ENCODE measurements at places on chromosomes 11 and 22.

GRCh38 chr11:92475316-92475715 lies 250.7 kb downstream of the FAT3 start:
- DNase-seq: no peak

DNA sequence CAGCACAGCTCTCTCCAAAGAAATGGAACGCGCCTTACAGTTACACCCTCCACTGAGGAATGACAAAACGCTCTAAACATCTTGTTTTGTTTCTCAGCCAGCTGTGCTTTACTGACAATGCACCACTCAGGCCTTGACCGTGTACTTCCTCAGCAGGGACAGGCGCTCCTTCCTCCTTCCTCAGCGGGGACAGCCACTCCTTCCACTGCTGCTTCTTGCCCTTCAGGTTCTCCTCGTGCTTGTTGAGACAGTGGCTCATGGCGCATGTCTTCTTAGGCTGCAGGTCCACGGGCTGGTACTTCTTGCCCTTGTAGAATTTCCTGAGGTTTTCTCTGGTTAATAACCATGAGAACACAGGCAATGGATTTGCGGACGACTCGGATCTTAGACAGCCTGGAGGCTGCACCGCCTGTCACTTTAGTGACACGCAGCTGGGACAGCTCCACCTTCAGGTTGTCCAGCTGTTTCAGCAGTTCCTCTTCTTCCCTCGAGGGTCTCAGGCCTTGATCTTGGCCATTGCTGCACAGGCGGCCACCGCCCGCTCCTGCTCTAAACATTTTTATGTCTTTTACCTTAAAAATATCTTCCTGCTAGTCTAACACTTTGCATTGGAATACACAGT lies 613.8 kb downstream of the BRD1 start:
- DNase-seq: no peak

DNA sequence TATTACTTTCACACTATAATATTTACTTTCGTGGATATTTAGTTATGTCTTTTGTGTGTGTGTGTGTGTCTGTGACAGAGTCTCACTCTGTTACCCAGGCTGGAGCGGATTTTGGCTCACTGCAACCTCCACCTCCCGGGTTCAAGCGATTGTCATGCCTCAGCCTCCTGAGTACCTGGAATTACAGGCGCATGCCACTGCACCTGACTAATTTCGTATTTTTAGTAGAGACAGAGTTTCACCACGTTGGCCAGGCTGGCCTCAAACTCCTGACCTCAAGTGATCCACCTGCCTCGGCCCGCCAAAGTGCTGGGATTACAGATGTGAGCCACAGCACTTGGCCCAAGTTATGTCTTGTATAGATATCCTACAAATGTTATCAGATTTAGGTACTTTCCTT lies 9.9 kb downstream of the PISD start:
- DNase-seq: no peak

DNA sequence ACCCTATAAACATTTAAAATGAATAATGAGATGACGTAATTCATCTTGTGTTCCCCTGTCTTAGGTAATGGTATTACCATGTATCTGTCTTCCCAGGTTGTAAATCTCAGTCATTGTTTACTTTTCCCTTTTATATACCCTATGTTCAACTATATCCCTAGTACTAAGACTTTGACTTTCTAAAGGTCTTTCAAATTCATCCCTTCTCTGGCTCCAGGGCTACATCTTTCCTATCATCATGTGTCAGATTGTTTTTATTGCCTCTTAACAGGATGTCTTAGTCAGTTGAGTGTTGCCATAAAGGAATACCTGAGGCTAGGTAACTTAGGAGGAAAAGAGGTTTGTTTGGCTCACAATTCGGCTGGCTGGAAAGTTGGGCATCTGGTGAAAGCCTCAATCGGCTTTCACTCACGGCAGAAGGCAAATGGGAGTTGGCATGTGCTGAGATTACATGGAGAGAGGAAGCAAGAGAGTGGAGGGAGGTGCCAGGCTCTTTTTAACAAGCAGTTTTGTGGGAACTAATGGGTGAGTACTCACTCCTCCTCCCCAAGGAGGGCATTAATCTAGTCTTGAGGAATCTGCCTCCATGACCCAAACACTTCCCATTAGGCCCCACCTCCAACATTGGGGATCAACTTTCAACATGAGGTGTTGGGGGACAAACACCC lies 11.6 kb upstream of the DLAT start:
- no peak for DNase-seq

- DNase-seq: no peak
Observed at GRCh38 chr11:34105957-34106504, 602 bp downstream of the NAT10 start.

DNA sequence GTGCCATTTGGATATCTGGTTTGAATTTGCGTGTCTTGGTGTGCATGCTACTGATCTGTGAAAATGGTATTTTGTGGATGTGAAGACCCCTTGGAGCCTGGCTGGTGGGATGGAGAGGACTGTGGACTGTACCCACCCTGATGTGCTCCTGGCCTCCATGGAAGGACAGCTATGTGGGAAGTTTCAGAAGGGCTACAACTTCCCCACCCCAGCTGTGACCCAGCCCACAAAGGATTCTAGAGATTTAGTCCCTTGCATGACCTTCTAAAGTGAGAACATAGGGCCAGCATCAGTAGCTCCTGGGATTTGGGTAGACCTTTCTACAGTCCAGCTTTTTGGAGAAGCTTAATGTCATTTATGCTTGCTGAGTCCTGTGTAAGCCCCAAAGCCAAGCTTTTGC lies 173.4 kb downstream of the BCR start:
- DNase-seq: no peak

- DNase-seq: no peak
Observed at GRCh38 chr22:49770547-49771265, 57.0 kb downstream of the BRD1 start.

DNA sequence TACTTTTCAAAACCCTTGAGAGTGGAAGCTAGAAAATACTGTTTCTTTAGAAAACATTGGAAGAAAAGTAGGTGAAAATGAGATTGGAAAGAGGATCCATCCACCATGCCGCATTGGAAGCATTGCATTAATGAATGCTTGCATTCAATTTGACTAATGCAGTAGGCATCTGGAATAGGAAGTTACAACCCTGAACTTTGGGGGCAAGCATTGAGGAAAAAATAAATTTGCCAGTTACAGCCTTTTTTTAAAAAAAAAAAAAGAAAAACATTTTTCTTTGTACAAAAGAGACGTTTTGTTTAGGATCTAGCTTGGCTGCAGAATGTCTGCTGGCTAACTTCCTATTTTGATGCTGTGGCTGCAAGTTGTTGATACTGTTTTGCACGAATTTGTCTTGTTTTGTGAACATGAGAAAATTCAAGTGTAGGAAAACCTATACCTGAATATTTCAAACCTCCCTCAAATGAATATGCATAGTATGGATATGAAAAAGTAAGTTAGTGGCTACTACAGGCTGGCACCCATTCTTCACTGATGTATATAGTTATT lies 28.1 kb downstream of the RTN3 start:
- DNase-seq: no peak

- DNase-seq: no peak
Observed at GRCh38 chr11:108871152-108871551, 206.3 kb downstream of the DDX10 start.

GRCh38 chr11:72781063-72781312 lies 12.9 kb downstream of the STARD10 start:
- DNase-seq: no peak

DNA sequence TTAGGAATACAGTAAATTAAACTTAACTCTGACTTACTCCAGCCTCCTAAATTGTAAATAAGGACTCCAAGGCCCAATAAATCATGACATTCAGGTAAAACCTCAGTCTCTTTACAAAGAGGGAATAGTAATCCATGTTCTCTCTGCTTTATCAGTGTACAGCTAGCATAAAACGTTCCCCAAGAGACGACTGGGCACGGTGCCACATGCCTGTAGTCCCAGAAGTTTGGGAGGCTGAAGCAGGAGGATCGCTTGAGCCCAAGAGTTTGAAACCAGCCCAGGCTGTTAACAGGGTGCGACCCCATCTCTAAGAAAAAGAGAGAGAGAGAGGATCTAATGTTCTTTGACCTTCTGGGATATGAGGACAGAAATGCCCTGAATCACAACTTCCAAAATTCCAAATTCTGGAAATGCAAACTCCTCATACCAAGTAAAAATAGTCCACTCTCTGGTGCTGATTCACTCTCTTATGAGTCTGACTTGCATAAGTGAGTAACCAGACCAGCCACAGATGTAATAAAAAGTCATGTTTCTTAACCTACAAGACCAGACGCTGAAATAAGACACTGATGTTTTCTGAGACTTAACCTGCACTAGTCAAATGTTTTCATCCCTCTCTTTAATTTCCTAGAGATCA lies 25.5 kb downstream of the NNMT start:
- no peak for DNase-seq

DNA sequence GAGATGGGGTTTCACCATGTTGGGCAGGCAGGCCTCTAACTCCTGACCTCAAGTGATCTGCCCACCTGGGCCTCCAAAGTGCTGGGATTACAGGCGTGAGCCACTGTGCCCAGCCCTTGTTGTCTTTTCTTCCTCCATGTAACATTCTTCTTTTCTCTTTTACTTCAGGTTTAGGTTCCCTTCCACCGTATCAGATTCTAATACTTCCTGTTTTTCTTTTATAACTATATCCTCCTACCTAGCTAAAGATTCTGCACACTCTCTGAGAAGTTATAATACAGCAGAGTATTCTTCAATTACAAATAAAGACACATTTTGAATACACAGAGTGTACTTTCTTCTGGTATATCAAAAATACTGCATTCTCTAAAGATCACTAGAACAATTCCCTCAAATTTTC lies 33.2 kb upstream of the GAB2 start:
- DNase-seq: no peak

GRCh38 chr22:35333220-35333619 lies 33.5 kb downstream of the TOM1 start:
- no peak for DNase-seq

DNA sequence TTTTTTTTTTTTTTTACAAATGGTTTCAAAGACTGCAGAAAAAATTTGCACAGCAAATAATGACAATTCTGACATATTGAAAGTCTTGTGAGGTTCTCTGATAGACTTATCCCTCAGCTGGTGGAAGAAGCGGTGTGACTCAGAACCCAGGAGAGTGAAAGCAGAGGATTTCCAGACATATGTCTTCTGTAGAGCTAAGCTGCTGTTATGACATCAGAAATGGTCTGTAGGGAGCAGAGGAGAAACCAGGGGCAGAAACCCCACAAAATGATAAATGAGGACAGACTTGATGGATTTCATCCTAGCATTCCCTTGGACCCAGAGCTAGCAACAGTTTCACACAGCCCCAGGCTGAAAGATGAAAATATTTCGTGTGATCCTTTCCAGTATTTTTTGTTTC lies 582.6 kb downstream of the METTL15 start:
- DNase-seq: no peak

DNA sequence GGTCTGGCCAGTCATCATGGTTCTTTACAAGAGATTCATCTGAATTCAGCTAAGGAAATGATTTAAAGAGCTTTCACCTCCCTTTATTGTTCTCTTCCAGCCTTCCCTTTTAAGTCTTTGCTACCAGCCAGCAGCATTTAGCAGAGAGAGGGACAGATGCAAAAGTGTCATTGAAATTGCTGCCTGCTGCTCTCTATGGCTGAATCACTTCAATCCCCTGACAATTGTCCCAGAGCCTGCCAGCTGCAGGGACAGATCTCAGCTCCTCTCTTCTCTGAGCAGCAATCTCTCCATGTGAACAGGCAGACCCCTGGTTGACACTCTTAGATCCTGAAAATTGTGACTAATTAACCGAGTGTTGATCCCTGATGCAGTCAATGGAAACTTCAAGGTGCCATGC lies 816.9 kb upstream of the CCDC90B start:
- DNase-seq: no peak

- no peak for DNase-seq
Observed at GRCh38 chr11:36019722-36020121, 75.9 kb downstream of the LDLRAD3 start.

GRCh38 chr11:72236083-72236697 lies 7.8 kb downstream of the PHOX2A start:
- no peak for DNase-seq

GRCh38 chr22:30892286-30892685 lies 76.3 kb downstream of the MORC2 start:
- no peak for DNase-seq

- DNase-seq: no peak
Observed at GRCh38 chr11:126857860-126858808, 142.4 kb downstream of the KIRREL3 start.

DNA sequence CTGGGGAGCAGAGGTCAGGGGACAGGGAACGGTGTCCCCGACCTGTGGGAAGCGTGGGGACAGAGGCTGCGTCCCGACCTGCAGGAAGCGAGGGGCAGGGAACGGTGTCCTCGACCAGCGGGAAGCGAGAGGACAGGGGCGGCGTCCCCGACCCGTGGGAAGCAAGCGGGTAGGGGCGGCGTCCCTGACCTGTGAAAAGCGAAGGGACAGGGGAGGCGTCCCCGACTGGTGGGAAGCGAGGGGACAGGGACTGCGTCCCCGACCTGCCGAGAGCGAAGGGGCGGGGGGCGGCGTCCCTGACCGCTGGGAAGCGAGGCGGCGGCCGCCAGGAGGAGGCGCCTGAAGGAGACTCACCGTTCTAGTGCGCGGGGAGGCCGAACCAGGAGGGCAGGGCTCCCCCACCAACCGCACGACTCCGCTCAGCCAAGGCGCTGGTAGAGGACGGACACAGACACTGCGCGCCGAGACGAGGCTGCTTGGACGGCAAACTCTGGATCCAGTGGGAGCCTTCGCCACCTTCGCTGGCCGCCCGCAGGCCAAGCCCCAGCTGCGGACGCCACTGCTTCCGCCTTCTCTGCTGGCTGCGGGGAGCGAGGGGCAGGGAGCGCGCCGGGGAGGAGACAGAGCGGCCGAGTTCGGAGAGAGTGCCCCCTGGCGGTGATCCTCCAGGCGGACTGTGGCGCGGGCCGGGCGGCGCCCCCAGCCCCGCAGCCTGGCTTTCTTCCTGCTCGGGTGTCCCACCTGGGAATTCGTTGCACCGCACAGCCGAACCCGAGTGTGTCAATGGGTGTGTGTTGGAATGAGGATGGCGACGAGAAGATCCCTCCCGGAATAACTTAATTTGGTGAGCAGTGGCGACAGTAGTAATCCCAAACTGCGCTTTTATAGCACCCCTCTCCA lies at the start of gene TRAF6:
TSS of gene TRAF6 (minus strand) at position 579 of the 900 bp plus-strand sequence. CDS start 8,757 bp downstream, outside the sequence.
- peak; percentile 86 for DNase-seq

- DNase-seq: no peak
Observed at GRCh38 chr11:41970681-41971080, 511.2 kb upstream of the LRRC4C start.

DNA sequence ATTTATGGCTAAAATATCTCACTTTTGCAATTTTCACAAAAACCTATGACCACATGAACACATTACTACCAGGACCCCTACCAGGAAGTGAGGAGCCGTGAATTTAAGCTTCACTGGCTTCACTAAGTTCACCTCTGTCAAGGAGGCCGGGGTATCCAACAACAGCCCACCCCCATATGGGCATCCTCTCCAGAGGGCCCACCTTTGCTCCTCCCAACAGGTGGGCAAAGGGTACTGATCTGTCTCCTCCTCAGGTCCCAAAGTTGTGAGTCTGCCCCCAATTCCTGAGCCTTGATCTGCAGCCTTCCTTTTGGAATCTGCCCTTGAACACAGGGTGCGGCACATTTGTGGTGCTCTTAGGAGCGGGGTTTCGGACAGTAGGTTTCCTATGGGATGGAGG lies 66.9 kb downstream of the OTOG start:
- DNase-seq: no peak
